Activated T-helper 2 cell treated with anti-CD3 and anti-CD28 coated beads, Interferon-gamma antibody, Interleukin-2, Interleukin-4, amounts not matched to agents 10 μg/mL and 5 μg/mL and 100 μg/mL, durations not matched to agents 14 hours and 24 hours and 36 hours (primary cell): ENCODE measurements at places on chromosomes 13 and 19. TPM values are rescaled to one million over a fixed set of nuclear protein-coding genes. Genes with fewer than 3 reads are reported as not detected.
A peak's percentile ranks its signal among the peaks of the same experiment; 100 is the strongest.

GRCh38 chr13:23512762-23513395 lies 57.3 kb upstream of the TNFRSF19 start:
- H3K36me3 ChIP-seq: no peaks in the 10 kb centered on the region
- H3K4me1 ChIP-seq: no peaks in the 10 kb centered on the region
- H3K4me3 ChIP-seq: no peak overlapping the region

DNA sequence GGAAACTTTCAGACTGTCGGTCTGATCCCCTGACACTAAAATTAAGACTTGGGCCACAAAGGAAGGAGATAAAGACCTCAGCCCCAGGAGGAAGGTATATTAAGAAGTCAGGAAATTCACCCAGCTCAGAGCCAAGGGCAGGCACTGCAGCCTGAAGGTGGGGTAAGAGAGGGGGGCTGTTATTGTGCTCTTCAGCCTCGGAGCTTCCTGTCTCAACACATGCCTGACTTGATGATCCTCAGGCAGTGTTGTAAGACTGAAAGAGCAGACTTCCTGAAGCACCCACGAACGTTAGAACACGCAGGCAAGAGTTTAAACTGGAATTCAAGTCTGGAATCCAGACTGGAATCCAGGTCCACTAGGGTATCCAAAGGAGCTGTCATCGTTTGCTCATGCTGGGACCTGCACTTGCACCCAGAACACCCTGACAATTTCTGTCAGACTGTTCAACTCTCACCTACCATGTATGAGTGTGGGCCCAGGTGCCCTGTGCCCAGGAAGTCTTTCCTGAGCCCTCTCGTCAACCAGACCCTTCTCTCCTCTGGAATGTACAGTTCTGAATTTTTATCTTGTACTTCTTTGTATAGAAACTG lies 10.7 kb upstream of the FLT1 start:
- no peaks in the 10 kb centered on the region for H3K36me3 ChIP-seq
- H3K4me3 ChIP-seq: no peak overlapping the region
- H3K27ac ChIP-seq: no peak overlapping the region
- DNase-seq: no peak
- H3K4me1 ChIP-seq: peaks cover 5% of the 10 kb centered on the region

- H3K27me3 ChIP-seq: no peaks in the 10 kb centered on the region
- DNase-seq: no peak
- no peaks in the 10 kb centered on the region for H3K36me3 ChIP-seq
- H3K4me3 ChIP-seq: peak overlapping the region; percentile 83
- H3K4me1 ChIP-seq: peaks cover 21% of the 10 kb centered on the region
- peak overlapping the region; percentile 81 for H3K27ac ChIP-seq
These were observed 1.1 kb upstream of the ZNF444 start for GRCh38 chr19:56139847-56140582.

DNA sequence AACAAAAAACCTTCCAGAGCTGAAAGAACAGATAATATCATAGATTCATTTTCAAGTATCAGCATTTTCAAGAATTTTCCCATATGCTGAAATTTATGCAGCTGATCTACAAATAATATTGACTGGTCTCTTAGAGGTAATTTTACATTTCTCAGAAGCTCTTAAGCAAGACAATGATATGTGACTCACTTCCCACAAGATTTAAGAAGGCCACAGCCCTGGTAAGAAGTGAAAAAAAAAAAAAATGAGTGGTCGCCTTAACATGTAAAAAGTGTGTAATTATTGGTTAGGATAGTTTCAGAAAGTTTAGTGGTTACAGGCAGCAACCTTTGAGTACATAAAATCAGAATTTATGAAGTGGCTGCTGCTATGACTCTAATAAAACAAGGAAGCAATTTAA lies 54.5 kb downstream of the NUFIP1 start:
- H3K27me3 ChIP-seq: peaks cover 8% of the 10 kb centered on the region
- DNase-seq: no peak
- H3K4me3 ChIP-seq: no peak overlapping the region
- peaks cover 10% of the 10 kb centered on the region for H3K4me1 ChIP-seq
- no peak overlapping the region for H3K27ac ChIP-seq
- H3K36me3 ChIP-seq: no peaks in the 10 kb centered on the region

DNA sequence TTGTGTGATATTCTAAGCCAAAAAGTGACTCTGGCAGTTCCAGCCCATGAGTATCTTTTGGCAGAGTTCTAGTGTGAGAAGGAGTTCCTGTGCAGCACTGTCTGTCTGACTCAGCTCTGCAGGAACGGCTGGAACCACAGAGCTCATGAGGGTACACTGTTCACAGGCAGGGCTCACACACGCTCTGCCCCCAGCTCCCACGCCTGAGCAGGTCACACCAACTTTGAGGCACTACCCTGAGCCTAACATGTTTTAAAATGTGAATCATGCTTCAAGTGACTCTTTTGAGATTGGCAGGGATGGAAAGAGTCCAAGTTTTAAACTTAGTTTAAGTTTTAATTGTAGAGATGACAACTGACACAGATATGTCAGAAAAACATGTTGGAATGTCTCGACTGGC lies 1203.3 kb downstream of the UQCRFS1 start:
- H3K27me3 ChIP-seq: no peaks in the 10 kb centered on the region
- H3K4me1 ChIP-seq: no peaks in the 10 kb centered on the region
- H3K27ac ChIP-seq: no peak overlapping the region
- DNase-seq: no peak
- H3K36me3 ChIP-seq: no peaks in the 10 kb centered on the region

GRCh38 chr13:74681891-74682290 lies 547.7 kb upstream of the KLF12 start:
- no peak for DNase-seq
- H3K4me3 ChIP-seq: no peak overlapping the region
- H3K27me3 ChIP-seq: no peaks in the 10 kb centered on the region
- H3K36me3 ChIP-seq: no peaks in the 10 kb centered on the region
- no peak overlapping the region for H3K27ac ChIP-seq

GRCh38 chr19:48123907-48124651 lies 13.5 kb upstream of the PLA2G4C start:
- DNase-seq: no peak
- H3K4me3 ChIP-seq: no peak overlapping the region
- H3K27ac ChIP-seq: peak overlapping the region; percentile 83
- peaks cover 78% of the 10 kb centered on the region for H3K36me3 ChIP-seq

GRCh38 chr13:95117092-95117491 lies 184.2 kb downstream of the ABCC4 start:
- peaks cover 6% of the 10 kb centered on the region for H3K36me3 ChIP-seq
- no peak overlapping the region for H3K4me3 ChIP-seq
- peaks cover 11% of the 10 kb centered on the region for H3K4me1 ChIP-seq
- DNase-seq: no peak
- no peaks in the 10 kb centered on the region for H3K27me3 ChIP-seq

The CRB3 gene
- 0.46 TPM in 1 of 2 replicates, not detected in the other for total RNA-seq

The GJA3 gene
- total RNA-seq: 0.05 and 0.07 TPM in 2 replicates

The ZNF708 gene
- total RNA-seq: 11.0 and 12.1 TPM in 2 replicates

The IGFL1 gene
- not detected in 2 replicates for total RNA-seq

The ZNF426 gene
- 10.4 and 10.5 TPM in 2 replicates for total RNA-seq

The SIGLEC12 gene
- 4.5 and 4.6 TPM in 2 replicates for total RNA-seq

The TSKS gene
- 2.0 and 2.3 TPM in 2 replicates for total RNA-seq
